ENCODE measurements at places on chromosomes 3 and 15.

GRCh38 chr3:11569156-11569741 is 74.5 kb downstream of the VGLL4 start:
- no peak for DNase-seq

DNA sequence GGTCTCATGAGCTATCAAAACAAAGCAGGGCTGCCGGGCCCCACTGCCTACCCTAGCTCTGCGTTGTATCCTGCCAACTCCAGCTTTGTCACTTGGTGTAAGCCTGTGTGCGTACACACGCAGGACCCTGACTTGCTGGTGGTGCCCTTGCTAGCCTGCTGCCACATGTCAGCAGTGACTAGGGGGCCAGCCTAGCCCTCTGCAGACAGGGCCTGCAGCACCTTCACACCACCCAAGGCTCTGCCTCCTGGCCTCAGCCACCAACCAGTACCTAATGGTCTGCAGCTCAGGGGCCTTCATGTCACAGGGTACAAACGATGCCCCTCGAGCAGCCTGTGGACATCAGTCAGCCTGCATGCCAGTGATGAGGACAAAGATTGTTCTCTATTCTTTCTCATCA is 30.1 kb upstream of the DUSP7 start:
- no peak for DNase-seq

DNA sequence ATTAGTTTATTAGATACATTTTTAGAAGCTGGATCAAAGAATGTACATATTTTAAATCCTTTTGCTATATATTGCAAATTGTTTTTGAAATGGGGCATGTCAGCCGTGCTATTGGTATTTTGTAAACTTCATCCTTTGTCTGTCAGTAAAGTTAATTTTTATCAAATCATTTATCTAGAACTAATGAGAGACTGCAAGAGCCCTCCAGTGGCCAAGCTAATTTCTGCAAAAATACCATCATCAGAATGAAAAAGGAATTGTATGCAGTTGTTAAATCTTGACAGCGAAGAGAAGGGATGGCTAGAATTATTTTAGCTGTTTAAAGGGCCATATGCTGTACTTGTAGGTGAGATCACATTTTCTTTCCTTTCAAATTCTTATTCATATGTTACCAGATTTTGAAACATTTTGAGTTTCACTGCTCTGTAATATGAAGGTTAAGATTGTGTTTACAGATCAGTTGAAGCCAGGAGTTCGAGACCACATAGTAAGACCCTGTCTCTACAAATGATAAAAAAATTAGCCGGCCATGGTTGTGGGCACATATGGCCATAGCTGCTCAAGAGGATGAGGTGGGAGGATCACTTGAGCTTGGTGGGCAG is 8.1 kb upstream of the CLDN11 start:
- no peak for DNase-seq

- DNase-seq: no peak
Observed at GRCh38 chr3:115520651-115521245, 102.6 kb upstream of the GAP43 start.

- peak; percentile 21 for DNase-seq
Observed at GRCh38 chr3:119469418-119470189, 841 bp downstream of the POGLUT1 start.

DNA sequence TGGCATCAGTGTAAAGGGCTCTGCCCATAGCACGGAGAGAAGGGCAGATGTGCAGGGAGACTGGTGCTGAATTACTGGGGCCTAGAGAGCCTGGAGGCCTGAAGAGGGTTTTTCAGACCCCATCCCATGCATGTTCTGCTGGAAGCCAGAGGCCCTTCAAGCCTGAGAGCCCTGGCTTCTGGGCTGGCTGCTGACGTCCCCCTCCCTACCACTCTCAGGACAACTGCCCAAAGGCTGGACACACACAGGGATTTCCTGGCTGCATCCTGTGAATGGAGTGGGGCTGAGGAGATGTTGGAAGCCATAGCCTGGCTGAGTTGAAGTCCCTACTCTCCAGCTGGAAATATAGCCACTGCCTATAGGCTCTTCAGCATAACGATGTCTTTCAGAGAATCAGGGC is 16.9 kb upstream of the DOCK3 start:
- no peak for DNase-seq

DNA sequence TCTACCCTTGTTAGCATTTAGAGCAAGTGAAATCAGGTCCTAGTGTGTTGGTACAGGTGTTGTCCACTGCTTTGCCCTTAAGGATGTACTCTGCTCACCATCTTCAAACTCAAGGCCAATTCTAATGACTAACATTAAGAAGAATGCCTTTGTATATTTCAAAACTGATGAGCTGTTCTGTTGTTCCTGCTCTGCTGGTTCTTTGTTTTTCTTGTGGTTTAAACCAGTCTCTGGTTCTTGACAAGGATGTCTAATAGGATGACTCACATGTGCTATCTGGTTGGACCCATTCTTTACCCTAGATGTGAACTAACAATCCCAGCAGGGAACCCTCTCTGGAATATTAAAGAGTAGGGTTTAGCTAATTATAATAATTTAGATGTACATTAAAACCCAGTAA is 17.3 kb downstream of the ABHD5 start:
- peak; percentile 75 for DNase-seq

- peak; percentile 78 for DNase-seq
Observed at GRCh38 chr3:51539291-51539941, 897 bp downstream of the RAD54L2 start.

- no peak for DNase-seq
Observed at GRCh38 chr3:43023746-43024145, 44.6 kb downstream of the GASK1A start.

- peak; percentile 56 for DNase-seq
Observed at GRCh38 chr15:31080591-31081014, 20.9 kb downstream of the TRPM1 start.

DNA sequence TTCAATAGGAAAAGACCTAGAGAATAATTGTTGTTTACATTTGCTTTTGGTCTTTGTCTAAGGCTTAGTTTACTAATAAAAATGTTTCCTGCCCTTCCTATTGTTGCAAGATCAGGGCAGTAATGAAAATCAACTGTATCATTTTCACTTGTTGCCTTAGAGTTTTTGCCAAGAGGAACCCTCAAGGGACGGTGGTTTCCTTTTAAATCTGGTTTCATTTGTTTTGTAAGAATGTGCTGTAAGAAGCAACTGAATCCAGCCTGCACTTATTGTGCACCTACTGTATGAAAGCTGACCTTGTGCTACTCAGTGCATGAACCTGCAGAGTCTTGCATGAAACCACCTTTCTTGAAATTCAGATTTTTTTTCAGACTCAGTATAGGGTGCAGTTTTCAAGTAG is 5.3 kb downstream of the IGF1R start:
- DNase-seq: no peak

DNA sequence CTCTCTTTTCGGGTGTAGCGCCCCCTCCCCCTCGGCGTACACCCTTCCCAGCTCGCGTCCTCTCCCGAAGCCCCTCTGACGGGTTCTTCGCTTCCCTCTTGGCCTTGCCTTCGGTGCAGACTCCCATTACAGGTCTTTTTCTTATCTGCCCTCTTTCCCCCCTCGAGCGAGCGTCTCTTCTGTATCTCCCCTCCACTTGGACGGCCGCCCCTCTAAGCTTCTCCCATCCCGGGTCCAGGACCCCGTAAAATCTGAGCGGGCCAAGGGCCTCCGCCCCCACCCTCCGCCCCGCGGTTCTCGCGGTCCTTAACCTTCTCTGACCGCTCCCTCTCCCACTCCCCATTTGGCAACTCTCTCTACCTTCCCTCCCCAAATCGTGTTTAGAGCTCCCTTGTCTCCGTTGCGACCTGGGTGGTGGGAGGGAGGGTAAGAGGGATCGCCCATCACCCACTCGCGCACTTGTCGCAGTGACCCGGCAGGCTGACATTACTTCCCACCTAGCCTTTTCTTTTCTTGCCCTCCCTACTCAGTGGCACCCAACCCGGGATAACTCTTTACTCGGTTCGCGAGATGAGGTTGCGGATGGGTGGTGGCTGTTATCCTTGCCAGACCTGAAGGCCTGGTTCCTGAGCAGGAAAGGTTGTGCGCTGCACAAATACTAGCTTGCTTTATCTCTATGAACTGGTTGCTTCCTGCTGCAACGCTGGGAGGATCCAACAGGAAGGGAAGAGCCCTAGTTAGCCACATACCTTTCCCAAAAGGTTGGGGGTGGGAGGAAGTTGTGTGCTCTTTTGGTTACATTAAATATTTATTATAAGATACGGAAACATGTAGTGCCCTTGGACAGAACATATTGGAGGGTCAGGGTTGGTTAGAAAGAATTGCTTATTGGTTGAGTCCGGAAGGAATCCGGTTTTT is 922 bp downstream of the RAB11A start:
- DNase-seq: peak; percentile 8

DNA sequence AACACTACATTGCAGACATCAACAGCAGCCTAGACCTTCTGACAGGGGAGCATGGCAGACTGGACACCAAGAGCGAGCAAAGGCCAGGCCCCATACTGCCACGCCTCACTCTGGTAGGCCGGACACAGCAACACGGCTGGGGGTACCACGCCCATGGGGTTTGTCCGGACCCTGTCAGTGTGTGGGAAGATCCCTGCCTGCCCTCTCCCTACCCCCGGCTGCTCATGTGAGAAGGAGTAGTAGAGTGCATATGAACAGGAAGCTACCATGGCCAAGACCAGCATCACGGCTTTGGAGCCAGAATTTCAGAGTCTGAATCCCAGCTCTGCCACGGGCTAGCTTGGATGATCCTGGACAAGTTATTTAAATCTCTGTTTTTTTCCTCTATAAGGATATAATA is 27.9 kb downstream of the ALDH1L1 start:
- no peak for DNase-seq

- DNase-seq: no peak
Observed at GRCh38 chr3:186986406-186986805, 56.1 kb downstream of the ST6GAL1 start.

- DNase-seq: peak; percentile 63
Observed at GRCh38 chr15:32919749-32920414, 202.1 kb downstream of the GREM1 start.

DNA sequence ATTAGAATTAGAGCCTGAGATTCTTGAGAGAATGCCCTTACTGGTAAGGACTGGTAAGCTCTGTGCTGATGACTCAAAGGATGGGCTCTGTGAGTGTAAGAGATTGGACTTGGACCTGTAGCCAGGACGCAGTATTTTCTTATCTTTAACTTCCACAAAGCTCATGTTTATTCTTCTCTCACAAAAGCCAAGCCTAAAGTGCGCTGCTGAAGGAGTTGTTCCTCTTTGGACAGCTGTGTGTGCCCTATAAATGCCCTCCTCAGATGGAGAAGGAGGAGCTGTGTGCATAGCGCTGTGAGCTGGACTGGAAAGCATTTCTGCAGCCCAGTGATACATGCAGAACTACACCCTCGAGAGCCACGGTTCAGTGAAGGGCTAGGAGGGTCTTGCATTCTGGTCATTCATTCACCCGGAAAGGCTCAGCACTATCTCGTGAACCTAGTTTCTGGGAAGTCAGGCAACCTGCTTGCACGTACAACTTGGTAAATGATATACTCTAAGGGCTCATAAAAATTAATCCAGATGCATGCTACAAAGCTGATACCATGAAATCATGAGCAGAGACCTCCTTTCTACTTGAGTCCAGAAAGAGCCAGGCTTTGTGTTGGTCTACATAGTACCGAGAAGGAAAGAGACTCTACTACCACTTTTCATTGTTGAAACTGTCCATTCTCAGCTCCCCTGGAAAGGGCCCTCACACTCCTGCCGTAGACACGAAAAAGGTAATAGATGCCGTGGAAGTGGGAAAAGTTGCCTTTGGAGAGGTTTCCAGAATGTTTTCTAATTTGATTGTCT is 103.0 kb upstream of the TBL1XR1 start:
- DNase-seq: no peak

GRCh38 chr3:72544239-72544638 is 304.0 kb downstream of the SHQ1 start:
- DNase-seq: no peak

DNA sequence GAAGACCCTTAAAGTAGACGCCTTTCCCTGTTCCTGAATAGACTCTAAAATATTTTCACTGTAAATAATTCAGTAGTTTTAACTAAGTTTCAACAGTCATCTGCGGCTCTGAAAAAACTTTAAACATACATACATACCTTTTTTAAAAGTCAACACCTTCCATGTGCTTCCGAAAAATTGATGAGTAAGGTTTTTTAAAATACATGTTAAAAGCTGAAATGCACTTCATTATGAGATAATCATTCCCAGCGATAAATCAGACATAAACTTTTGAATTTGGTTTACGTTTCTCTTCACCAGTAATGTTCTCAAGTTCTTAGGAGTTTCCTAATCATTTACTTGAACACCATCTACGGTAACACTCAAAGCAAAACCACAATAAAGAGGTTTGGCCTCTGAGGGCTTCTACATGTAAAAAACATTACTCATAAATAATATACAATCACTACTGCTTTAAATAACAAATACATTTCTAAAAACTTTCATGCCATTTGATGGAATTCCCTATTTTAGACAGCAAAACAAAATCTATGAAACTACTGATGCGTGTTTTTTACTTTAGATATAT is 403.5 kb downstream of the SHQ1 start:
- DNase-seq: no peak

DNA sequence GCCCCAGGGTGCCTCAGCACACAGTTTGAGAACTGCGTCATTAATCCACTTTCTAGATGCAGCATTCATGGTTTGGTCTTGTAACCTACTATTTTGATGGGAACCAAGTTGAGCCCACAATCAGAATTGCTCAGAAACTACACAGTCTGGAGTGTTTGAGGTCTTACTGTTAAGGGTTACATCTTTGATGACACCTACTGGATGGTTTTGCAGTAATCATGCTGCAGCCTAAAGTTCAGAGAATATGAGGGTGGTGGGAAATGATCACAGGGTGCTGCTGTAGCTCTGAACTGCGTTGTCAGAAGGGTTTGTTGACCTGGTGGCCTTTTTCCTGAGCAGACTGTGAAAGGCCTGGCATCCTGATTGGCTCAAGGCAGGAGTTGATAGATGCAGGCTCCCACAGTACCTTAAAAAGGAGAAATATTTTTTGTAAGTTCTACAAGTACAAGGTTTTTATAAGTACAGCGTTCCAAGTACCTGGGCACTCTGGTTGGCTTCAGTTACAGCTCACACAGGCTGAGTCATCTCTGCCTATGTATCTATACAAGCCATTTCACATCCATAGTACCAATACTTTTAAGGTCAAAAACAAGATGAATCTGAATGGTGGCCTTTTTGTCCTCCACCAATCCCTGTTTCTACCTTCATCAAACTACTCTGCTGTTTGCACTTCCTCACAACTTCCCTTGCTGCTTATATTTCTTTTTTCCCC is 60.5 kb upstream of the ACKR4 start:
- no peak for DNase-seq

- DNase-seq: peak; percentile 31
Observed at GRCh38 chr3:194871864-194872668, 186.4 kb downstream of the FAM43A start.

DNA sequence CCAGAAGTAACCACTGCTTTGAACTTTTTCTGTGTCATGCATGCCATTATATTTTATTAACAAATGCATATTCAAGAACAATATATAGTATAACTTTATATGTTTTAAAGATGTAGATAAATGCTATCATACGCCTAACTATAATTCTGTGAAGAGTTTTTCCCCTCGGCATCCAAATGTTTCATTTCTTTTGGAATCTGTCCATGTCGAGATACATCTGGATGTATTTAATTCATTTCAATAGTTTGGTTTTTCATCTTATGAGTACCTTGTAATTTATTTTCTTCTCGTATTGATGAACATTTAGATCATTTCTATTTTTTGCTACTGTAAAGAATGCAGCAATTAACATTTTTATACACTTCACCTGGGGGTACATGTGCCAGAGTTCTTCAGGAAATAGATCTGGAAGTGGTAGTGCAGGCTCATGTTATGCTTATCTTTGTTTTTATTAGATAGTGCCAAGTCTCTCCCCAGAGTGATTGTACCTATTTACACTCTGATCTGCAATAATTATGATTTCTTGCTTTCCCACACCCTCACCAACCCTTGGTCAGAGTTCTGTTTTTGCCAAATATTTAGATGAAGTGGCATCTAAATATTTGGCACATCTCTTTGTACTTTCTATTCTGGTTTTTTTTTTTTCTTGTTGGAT is 29.7 kb downstream of the USP13 start:
- no peak for DNase-seq

All from hepatic stellate cell (primary cell).